ENCODE measurements at places on chromosomes 2 and 18.

DNA sequence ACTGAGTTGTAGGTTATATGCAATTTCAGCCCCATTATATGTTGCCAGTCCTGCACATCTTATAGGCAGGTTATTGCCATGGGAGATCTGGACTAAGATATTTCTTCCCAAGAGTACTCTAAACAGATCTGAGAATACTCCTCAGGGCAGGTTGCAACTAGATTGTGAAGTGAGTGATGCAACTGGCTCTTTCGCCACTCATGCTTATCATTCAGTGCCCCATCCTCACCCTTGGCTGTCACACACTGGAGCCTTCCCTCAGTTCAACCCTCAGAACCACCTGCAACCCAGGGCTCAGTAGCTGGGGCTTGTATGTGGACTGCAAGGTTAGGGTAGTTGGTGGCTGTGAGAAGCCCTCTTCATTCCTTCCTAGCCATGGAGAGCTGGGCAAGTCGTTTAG lies 14.1 kb downstream of the MERTK start:
- no peak for DNase-seq

DNA sequence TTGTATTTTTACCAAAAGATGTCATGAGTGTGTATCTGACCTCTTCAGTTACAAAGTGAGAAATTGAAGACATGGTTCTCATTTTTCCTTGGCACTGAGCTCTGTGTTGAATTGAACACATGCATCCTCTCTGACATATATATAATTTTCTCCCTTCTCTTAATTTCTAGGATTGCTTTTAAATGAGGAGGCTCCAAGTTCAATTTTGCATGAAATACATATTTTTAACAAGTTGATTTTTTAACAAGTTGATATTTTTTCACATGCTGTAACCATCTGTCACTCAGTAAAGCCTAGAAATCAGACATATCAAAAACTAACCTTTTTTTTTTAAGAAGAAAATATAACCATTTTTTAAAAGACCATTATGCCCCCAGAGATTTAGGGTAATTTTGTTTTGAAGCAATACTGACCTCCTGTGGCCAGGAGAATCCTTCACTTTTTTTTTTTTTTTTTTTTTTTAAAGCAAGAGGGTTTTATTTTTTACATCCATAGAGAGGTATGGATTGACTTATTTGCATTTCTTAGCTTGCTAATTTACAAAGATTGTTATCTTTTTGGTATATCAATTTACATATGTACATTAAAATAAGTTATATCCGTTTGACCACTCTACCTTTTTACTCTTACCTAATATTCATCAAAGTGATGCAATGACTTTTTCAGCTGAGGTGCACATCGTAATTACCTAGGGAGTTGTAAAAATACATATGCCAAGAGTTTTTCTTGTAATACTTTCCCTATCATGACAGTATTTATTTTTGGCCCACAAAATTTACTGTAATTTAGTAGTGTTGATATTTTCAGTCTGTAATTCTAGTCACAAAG lies 161.8 kb downstream of the SOCS6 start:
- no peak for DNase-seq

DNA sequence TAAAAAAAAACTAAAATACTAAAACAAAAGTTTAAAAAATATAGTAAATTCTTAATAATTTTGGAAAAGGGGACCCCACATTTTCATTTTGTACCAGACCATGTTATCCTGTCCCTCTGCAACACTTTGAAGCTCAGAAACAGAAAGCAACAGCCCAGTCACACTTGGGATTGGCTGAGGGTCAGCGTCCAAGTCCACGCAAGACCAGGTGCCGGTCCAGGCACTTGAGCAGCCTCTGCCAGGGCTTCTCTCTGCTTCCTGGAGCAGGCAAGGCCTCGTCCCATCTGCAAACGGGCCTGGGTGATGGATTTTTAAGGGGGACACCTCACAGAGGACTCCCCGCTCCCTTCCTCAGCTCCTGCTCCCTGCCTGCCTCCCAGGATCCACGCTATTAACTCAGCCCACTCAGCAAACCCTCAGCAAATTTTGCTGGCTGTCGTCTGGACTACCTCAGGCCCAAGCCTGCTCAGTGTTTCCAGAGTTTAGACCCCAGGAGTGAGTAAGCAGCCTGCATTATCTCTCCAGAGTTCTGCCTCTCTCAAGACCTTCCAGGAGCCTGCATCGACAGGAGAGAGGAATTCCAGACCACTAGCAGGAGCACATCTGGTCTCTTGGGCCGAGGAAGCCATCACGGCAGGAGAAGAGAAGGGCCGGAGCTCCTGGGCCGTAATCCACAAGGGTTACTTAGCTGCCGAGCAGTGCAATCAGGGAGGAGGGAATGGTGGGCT lies 88.7 kb upstream of the STPG4 start:
- DNase-seq = no peak

GRCh38 chr2:221924576-221924975 lies 352.5 kb upstream of the EPHA4 start:
- no peak for DNase-seq

GRCh38 chr2:55097461-55098410 lies 47.5 kb upstream of the RTN4 start:
- DNase-seq = no peak

DNA sequence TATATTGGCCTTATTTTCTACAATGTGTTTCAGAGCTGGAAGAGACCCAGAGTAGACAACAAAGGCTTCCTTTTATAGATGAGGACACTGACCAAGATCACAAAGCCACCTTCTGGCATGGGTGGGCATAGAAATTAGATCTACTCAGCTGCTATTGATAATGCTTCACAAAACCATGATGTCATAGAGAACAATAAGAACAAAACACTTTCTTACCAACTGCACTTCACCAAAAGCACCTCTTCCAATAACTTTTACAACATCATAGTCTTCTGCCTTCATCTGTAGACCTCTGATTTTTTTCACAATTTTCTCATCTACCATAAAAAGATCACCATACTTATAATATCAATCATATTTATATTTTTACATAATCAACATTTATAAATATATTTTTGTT lies 58.1 kb downstream of the ROCK2 start:
- no peak for DNase-seq

DNA sequence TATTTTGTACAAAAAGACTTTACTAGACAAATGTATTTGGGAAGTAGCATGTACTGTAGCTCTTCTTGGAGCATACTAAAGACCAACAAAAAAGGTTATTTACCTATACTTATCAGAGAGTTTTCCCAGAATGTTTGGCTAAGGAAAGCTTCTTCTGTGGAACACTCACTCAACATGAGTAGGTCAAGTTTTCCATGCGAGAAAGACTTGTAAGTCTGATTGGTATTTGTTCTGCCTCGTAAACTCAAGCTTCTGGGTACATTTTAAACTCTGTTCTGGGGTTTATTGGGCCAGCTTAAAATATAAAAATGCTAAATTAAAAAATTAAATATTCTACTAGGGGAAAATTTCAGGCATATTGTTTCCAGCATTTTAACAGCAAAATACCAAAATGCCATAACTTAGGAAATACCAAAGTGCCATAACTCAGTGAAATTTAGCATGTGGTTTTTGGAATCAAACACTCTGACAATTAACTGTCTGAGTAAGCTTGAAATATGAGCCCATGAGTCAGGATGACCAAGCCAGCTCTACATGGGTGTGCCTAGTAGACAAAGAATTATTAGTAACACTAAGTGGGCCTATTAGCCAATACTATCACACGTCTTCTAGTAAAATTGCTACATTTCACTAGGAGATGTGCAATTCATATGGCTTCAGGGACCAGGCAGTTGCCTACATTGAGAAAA lies 47.3 kb upstream of the SERPINE2 start:
- DNase-seq = no peak

DNA sequence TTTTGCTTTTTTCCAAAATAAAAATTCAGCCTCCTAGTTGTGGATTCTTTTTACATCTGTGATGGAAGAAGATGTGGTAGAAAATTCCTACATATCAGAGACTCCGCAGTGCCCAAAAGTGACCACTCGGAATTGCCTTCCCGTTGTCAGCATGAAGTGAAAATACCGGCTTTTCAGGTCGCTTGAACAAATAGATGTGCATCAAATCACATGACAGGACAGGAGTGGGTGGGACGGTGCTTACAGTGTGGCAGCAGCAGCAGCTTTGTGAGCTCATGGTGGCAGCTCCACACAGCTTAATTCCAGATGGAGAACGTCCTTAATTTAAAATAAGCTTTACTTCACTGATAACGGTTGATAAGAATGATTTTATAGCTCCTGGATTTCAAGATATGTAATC lies 20.3 kb downstream of the SALL3 start:
- no peak for DNase-seq
